Right renal pelvis (tissue), 4 donors: ENCODE measurements at places on chromosomes 7 and 10. TPM values are rescaled to one million over a fixed set of nuclear protein-coding genes. Genes with fewer than 3 reads are reported as not detected.
A peak's percentile ranks its signal among the peaks of the same experiment; 100 is the strongest.

GRCh38 chr7:29078311-29079260, 67.8 kb downstream of the CPVL start:
- no peak for DNase-seq

The PSTK gene
- 8.0 TPM for polyA plus RNA-seq

GRCh38 chr10:103111031-103111917, 81.8 kb downstream of the NT5C2 start:
- DNase-seq: peak; percentile 12

- DNase-seq: no peak
These were observed 612.8 kb downstream of the IPMK start for GRCh38 chr10:57654856-57655255.

- no peak for DNase-seq
These were observed 21.0 kb downstream of the GNA12 start for GRCh38 chr7:2823130-2823529.

The PFKP gene
- polyA plus RNA-seq: 34.2 TPM

DNA sequence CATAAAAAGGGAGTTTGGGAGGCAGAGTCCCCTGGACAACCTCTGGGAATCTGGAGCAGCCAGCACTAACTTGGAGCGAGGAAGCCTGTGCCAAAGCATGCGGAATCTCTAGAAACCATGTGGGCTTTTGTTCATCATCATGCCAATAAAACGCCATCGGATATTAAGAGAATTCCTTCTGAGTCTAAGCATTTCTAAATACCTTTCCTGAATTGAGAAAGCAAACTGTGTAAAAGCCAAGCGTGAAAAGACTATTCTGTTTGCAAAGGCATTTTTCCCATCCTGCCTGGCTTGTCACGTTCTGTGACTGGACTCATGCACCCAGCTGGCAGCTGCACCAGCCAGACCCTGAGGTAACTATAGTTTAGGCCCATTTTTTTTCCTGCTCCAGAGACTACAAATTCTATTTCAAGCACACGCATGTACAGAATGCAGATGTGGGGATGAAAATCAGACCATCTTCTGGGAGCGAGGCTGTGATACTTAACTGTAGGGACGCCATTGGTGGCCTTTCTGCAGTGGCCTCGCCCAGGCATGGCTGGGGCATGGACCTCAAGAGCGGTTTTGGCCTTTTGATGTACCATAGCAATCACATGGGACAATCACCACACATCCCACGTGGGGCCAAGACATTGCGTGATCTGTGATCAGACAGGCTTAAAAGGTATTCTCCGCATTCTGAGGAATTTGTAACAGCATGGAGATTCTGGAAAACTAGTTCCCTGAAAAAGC, 218.9 kb downstream of the KIAA1217 start:
- no peak for DNase-seq

The CD36 gene
- 32.0 TPM for polyA plus RNA-seq

The ATOH7 gene
- 0.99 TPM for polyA plus RNA-seq

- no peak for DNase-seq
These were observed 29.2 kb downstream of the ELMO1 start for GRCh38 chr7:37419496-37419895.

DNA sequence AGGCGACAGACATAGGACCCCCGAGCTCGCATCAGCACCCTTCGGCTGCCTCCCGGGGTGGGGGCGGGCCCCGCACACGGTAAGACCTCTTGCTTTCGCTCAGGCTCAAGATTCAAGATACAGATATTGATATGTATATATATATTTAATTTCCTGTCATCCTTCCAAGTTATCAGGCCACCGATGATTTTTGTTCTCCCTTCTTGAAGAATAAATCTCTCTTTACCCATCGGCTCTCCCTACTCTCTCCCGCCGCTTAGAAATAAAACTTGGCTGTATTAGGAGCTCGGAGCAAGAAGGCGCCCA, 603 bp downstream of the ADRA2A start:
- no peak for DNase-seq

The CLDN4 gene
- polyA plus RNA-seq: 76.7 TPM

GRCh38 chr7:99137411-99138180, 6.3 kb downstream of the SMURF1 start:
- peak; percentile 77 for DNase-seq

The APBB1IP gene
- 1.2 TPM for polyA plus RNA-seq

DNA sequence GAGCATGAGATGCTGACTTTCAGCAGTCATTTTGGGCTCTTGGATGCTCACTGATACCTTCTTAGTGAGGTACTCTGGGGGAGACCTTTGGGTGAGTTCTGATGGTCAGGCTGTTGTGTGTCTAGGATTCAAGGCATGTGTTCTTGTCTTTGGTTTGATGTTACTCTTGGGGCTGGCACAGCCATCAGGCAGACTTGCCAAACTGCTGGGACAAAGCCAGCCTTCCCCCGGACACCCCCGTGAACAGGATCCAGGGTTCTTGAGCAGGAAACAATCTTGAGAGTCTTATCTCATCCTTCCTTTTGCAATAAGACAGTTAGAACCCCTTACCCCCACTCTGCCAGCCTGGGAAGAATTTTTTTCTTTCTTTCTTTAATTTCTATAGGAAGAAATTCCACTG, 42.2 kb downstream of the SUFU start:
- no peak for DNase-seq

The GNB2 gene
- 220 TPM for polyA plus RNA-seq

The MKI67 gene
- 52.5 TPM for polyA plus RNA-seq

DNA sequence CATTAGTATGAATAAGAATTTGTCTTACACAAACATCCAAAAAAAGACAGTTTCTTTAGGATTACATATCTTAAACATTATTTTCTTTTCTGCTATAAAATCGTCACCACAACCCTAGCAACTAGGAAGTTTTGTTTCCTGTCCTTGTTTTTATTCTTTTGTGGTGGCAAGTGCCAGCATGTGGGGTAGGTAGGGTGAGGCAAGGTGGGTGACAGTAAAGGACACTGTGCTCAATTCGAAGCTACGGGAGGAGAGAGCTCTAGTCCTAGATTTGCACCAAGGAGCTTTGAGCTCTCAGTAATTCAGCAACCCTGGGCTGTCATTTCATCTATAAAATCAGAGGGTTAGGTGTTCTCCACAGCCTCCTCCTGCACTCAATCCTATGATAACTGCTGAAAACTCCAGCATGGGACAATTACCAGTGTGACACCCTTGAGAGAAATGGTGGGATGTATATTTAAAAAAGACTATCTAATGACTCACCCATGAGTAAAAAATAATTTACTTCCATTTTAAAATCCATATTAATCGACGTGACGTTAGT, 187.1 kb downstream of the FAM107B start:
- DNase-seq: no peak

GRCh38 chr10:105950410-105950809, 1214.1 kb downstream of the SORCS1 start:
- peak; percentile 29 for DNase-seq

DNA sequence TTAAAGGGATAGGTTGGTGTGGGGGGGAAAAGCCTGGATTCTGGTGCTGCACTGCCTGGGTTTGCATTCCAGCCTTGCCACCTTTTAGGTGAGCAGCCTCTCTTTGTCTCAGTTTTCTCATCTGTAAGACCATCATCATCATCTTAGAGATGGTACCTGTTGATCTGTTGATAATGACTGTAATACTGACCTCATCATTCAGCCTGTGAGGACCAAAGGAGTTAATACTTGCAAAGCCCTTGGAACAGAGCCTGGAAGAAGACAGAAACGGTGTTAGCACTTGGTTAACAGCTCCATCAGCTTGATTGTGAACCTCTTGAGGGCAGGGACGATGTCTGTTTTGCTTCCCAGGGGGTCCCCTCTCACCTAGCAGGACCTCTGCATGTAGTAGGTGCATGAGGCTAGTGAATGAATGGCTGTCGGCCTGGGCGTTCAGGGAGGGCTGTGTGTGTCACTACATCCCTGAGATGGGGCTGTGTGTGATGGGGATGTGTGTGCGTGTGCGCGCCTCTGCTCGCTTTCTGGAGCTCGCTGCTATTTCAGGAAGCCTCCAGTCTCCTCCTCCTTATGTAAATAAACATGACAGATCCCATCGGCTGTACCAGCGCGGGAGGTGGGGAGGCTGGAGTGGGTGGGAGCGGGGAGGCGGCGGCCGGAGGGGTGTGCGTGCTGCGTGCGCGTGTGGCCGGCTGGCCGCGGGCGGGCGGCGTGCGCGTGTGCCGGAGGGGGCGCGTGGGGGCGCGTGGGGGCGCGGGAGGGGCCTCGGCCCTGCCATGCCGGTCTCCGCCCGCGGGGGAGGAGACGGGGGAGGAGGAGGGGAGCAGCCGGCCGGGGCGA, 61.2 kb downstream of the NEURL1 start:
- no peak for DNase-seq

GRCh38 chr10:124462348-124462695, 699 bp downstream of the LHPP start:
- DNase-seq: no peak

- DNase-seq: peak; percentile 81
These were observed 67.6 kb downstream of the DOCK1 start for GRCh38 chr10:126972635-126973414.

DNA sequence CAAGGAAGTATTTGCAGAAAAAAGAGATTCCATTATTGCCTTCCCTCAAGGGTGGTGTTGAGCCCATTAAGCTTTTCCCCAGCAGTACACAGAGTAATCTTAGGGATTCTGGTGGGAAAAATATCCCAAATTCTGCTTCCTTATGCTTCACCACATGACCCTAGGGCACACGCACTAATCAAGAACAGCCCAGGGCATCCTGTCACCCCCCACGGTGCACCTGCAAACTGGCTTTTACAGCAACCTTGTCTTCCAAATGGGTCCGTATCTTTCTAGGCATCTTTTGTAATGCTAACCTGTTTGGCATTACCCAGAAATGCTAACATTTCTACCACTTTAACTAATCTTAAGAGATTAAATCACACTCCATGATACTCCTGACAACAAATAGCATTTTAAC, 926 bp upstream of the C7orf33 start:
- no peak for DNase-seq
